EH (cell line): ENCODE measurements at places on chromosomes 5 and 9.
A peak's percentile ranks its signal among the peaks of the same experiment; 100 is the strongest.

DNA sequence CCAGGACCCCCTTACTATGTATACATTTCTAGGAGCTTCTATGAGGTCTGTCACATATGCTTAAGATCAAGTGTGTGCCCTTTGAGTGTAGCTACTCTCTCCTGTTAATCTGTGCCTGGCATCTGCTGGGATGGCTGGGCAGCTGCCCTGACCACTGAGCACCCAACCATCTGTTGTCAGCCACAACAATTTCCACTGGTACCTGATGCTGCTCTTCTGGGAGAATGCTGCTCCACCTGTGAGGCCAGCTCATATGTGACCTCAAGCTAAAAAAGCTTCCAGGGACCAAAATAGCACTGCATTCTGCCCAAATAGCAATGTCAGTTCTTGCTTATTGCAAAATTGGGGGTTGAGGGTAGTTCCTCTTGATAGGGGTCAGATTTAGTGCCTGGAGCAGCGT is 595.6 kb downstream of the RAB3C start:
- no peak for DNase-seq

- no peak for DNase-seq
These were observed 462.6 kb downstream of the CETN3 start for GRCh38 chr5:89946916-89947315.

- no peak for DNase-seq
These were observed 10.9 kb downstream of the RNU6ATAC start for GRCh38 chr9:134153450-134153849.

GRCh38 chr5:72295539-72295938 is 24.5 kb downstream of the MRPS27 start:
- no peak for DNase-seq

DNA sequence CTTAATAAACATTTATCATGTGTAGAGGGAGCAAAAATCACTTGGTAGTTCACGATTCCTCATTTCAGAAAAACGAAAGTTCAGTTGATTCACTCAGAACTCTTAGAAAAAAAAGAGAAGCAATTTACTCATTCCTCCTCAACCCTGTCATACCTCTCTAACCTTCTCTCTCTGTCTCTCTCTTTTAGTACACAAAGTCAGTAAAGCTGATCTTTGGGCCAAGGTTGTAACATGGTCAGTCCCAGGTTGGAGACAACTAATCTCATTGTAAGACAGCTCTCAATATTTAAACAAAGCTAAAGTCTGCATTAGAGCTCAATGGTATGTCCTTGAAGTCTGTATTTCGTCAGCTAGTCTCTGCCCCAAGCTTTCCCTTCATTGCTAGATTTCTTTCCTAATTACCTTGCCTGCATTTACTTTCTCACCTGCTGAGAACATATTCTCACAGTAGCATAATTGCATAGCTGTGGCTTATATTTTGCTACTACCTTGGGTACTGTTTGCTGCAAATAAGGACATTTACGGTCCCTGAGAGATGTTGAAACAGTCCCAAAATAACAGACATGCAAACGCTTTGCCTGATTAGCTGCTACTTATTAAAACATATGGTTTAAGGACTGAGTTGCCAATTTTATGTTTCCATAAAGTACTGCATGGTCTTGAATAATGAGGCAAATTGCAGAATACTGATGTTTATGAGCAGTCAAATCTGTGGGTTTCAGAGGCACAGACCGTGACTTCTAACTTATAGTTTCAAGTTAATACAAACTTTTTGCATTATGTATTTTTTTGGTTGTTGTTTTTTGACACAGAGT is 138.3 kb downstream of the GPBP1 start:
- no peak for DNase-seq

DNA sequence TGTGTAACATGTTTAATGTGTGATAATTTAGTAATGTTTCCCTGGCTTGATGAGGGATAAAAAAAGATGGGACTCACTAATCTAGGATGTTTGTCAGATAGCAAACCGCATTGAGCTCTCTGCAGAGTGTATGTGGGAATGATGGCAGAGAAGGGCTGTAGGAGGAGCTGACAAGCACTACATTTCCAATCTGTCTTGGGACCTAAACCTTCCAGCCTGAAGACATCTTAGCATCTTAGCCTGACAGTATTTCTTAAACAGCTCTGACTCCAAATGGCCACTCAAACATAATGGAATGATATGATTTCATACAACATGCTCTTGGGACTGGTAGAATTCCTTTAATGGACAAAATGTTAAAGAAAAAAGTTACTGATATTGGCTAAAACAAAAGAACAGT is 116.7 kb downstream of the PPP2R2B start:
- no peak for DNase-seq

DNA sequence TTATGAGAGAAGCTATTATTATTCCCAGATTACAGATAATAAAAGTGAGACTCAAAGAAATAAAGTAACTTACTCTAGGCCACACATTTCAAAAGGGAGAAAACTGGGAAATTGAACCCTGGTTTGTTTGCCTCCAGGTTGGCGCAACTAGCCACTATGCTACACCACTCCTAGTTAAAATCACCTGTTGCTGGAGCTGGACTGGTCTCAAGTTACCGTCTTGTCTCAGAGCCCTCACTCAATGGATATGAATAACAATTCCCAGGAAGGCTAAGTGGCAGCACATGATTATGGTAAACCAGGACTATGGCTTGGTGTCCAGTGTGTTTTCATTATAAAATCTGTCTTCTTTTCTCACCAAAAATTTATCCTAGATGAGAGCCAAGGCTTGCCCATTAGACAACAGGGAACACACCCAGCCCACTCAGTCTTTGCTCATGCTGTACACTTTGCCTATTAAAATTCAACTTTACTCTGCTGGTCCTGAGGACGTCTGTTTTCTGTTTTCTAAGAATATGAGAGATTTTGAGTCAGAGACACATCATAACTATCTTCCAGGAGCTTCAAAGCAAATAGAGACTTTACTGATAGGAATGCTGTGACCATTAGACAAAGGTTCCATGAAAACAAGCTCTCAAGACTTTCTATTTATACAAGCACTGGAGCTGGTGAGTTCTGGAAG is 58.1 kb downstream of the ADRB2 start:
- DNase-seq = peak; percentile 12

GRCh38 chr9:127353882-127354281 is 43.1 kb upstream of the SLC2A8 start:
- no peak for DNase-seq

- DNase-seq = peak; percentile 60
These were observed 88.6 kb downstream of the ANGPTL2 start for GRCh38 chr9:127033789-127034188.

GRCh38 chr5:58294598-58295305 is 165.1 kb downstream of the PLK2 start:
- DNase-seq = peak; percentile 57
